Hematopoietic multipotent progenitor cell treated with erythropoietin and hydrocortisone succinate and interleukin-3 and kit ligand, for 8 days (in vitro differentiated cells): ENCODE measurements at places on chromosomes 16 and 17.

DNA sequence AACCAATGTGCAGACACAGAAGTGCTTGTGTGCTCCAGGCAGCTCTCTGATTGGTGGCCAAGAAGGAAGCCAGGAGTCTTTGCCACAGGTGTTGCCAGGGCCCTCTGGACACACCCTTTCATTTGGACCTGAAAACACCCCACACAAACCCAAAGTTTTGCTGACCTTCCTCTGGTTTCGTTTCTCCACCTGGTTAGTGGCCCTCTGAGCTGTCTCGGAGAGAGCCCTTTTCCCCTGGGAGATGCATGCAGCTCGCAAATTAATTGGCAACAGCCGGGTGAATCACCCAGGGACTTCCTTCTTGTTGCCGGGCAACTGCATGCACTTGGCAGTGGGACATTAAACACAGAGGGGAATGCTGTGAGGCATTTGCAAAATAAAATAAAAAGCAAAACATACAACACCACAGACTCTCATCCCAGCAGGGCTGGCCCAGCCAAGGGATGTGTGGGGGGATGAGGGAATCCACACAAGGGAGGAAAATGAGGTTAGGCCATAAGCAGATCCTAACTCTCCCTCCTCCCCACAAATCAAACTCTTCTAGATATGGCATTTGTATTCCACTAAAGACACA, 286.6 kb downstream of the SOX9 start:
- no peak for DNase-seq

DNA sequence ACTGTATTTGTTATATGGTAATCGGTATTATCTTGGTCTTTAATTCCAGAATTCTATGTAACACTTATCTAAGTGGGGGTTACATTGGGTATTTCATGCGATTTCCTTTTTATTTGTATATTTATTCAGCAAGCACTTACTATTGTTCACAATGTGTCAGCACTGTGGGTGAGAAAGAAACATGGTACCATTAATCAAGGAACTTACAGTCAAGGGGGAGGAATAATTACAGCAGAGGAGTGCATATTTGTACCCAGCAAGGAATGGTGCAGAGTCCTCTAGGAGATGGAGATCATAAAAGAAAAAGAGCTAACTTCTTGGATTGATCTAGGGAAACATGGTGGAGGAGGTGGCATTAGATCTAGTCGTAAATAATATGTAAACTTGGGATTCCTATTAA, 117.0 kb upstream of the KCNJ16 start:
- DNase-seq, result no peak

DNA sequence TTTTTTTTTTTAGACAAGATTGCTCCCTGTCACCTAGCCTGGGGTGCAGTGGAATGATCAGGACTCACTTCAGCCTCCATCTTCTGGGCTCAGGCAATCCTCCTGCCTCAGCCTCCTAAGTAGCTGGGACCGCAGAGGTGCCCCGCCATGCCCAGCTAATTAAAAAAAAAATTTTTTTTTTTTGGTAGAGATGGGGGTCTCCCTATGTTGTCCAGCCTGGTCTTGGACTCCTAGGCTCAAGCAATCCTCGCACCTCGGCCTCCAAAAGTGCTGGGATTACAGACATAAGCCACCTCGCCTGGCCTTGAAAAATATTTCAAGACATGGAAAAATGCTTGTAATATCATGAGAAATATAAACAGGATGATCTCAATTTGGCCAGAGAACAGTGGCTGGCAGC, 42.9 kb downstream of the HAPSTR1 start:
- DNase-seq, result no peak

GRCh38 chr17:13099926-13100325, 82.1 kb upstream of the ELAC2 start:
- no peak for DNase-seq

DNA sequence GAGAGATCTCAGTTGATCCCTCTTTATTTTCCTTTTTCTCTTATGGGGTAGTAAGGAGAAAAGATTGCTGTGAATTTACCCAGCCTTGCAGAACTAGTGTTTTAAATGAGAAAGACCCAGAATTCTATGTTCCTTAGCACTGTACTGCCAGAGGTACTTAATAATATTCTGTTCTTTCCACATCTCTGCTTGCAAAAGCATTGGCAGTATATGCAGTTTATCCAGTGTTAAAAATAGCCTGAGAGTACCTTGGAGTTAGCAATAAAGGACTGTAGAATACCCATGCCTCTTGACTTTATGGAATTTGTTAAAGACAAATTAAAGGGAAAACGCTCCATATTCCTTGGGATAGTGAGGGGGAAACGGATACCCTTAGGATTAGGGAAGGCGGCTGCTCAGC, 11.9 kb downstream of the SLC7A6 start:
- DNase-seq, result no peak

DNA sequence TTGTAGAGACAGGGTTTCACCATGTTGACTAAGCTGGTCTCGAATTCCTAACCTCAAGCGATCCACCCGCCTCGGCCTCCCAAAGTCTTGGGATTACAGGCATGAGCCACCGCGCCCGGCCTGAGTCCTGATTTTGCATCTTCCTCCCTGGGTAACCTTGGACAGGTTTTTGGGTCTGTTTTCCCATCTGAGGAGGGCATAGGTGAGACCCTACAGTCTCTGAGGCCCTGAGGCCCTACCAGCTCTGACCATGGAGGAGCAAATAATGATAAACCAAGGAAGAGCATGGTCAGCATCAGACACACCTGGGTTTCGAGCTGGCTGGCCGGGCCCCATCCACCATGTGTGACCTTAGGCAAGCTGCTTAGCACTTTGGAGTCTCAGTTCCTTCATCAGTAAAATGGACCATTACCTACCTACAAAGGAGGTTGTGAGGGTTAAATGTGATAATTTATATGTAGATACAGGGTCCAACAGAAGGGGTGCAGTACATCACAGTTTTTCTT, 1.2 kb upstream of the NCBP3 start:
- no peak for DNase-seq

GRCh38 chr17:78828470-78829185, 12.0 kb downstream of the USP36 start:
- DNase-seq, result peak; percentile 10

DNA sequence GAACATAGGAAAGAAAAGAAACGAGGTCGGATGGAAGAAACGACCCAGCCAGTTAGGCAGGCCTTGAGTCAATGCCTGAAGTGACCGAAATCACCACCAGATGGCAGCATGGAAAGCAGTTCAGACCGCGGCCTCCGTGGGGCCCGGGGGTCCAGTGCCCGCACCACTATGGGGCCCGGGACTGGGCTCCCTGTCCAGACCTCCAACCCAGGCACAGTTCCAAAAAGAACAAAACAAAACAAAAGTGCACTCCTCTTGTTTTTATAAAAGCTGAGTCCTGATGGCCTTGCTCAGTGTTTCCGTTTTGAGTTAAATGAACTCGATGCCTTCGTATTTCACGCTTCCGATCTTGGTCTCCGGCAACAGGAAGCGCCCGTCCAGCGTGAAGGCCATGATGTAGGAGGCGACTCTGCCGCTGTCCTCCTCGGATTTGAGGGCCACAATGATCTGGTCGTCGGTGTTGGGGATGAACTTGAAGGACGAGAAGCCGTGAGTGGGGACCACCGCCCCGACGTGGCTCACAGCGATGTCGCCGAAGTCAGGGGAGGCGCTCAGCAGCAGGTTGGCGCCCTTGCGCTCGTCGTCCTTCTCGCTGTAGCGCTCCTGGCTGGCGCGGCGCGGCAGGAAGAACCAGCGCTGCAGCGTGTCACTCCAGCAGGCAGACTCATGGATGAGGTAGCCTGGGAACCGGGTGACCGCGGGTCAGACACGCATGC, 13.7 kb upstream of the LGALS3BP start:
- peak; percentile 58 for DNase-seq
